H9 (cell line): ENCODE measurements at places on chromosomes 2 and 18.

GRCh38 chr2:111950236-111950635, 51.8 kb downstream of the MERTK start:
- no peak overlapping the region for H3K27ac ChIP-seq
- H3K4me1 ChIP-seq, result no peaks in the 10 kb centered on the region
- no peaks in the 10 kb centered on the region; the same call in 1 of the 2 replicates for H3K36me3 ChIP-seq
- H3K27me3 ChIP-seq, result no peaks in the 10 kb centered on the region

DNA sequence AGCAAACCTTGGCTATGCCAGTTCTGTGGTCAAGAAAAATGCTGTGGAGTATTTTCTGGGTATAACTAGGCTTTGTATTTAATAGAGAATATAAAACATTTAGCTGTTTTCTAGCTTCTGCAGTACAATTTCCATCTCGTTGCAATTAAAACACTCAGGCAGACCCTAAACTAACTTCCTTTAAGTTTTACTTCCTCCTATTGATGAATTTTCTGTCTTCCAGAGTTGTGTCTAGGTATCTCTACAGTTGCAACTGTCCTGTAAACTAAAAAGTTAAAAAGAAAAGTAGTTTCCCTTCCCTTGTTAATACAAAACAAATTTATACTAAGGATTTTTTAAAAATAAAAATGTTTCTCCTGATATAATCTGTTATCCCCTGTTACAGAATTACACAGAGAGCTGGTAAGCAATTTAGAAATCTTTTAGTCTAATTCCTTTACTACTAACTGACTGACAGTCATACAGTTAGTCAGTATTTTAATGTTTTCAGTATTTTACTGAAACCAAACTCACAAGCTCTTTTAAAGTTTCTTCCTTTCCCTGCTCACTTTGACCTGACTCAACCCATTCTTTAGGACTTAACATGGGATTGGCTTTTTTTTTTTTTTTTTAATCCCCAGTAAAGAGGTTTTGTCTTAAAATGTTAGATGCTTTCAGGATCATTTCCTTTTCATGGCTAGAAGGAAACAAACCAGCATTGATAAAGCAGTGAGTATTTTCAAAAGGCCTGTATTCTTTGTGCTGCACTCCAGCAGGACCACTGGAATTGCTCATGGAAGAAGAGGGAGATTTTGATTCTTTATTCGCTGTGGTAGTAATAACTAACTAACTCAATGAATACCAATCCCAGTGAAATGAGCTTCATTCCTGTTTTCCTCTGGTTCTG, 22.9 kb downstream of the ITGAV start:
- no peaks in the 10 kb centered on the region for H3K36me3 ChIP-seq
- no peaks in the 10 kb centered on the region for H3K4me1 ChIP-seq
- H3K27ac ChIP-seq, result no peak overlapping the region
- H3K4me3 ChIP-seq, result no peak overlapping the region
- H3K27me3 ChIP-seq, result no peaks in the 10 kb centered on the region

- no peaks in the 10 kb centered on the region; the same call in 2 of the 3 replicates for H3K36me3 ChIP-seq
- H3K27me3 ChIP-seq, result no peaks in the 10 kb centered on the region
- peaks cover 12% of the 10 kb centered on the region; the same call in 1 of the 2 replicates for H3K4me1 ChIP-seq
- H3K27ac ChIP-seq, result no peak overlapping the region
- DNase-seq, result no peak
These were observed 202.5 kb upstream of the SESTD1 start for GRCh38 chr2:179467111-179467510.

- H3K4me3 ChIP-seq, result peak within 1 kb of the TSS; percentile 98
- H3K27me3 ChIP-seq, result no peaks in the 10 kb centered on the region
- H3K36me3 ChIP-seq, result peaks cover 2% of the 10 kb centered on the region; the same call in 1 of the 2 replicates
- peak within 1 kb of the TSS; percentile 68 for H3K27ac ChIP-seq
- DNase-seq, result peak; percentile 46
These were observed at the start of gene ADGRF3 for GRCh38 chr2:26346454-26347053. TSS of gene ADGRF3 (minus strand) at chr2:26346789. CDS start at chr2:26346234, 555 bp downstream.

DNA sequence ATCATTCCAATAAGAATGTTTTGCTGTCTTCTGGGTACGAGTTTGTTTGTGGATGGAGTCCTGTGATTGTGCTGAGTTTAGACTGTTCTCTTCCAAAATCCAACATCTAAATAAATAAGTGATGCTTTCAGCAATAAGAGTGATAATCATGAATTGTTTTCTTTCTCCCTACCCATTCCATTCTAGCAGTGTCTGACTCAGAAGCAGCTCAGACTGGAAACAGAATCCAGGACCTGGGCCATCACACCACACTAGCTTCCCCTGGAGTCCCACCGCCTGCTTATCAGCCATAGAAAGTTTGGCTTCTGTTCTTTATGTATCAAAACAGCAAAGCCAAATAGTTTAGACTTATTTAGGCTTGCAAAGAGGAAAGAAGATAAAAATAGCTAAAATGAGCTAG, 76.4 kb upstream of the CNGA3 start:
- no peaks in the 10 kb centered on the region for H3K36me3 ChIP-seq
- H3K27ac ChIP-seq, result no peak overlapping the region
- no peak overlapping the region for H3K4me3 ChIP-seq

DNA sequence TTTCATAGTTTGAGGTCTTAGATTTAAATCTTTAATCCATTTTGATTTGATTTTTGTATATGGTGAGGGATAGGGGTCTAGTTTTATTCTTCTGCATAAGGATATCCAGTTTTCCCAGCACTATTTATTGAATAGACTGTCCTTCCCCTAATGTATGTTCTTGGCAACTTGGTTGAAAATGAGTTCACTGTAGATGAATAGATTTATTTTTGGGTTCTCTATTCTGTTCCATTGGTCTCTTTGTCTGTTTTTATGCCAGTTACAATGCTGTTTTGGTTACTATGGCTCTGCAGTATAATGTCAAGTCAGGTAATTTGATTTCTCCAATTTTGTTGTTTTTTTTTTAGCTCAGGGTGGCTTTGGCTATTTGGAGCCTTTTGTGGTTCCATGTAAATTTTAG, 5.9 kb downstream of the FAM171B start:
- no peak overlapping the region for H3K4me3 ChIP-seq
- peaks cover 3% of the 10 kb centered on the region for H3K4me1 ChIP-seq
- DNase-seq, result no peak
- no peaks in the 10 kb centered on the region; the same call in 1 of the 2 replicates for H3K27me3 ChIP-seq
- H3K36me3 ChIP-seq, result peaks cover 3% of the 10 kb centered on the region; the same call in 1 of the 2 replicates

DNA sequence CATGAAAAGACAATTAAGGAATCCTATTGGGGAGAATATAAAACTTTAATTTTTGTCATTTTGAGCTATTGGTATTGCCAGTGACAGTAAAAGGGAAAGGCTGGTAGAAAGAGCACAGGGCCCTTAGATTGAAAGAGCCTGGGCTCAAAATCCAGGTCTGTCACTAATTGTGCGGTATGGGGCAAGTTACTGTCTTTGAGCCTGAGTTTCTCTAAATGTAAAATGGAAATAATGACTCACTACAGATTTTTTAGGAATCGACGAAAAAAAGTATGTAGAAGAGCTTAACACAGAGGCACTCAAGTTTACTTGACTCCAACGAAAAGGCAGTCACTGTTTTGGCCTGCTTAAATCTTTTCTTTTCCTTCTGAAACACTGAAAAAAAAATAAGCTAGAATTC, 7.0 kb downstream of the NDUFV2 start:
- peaks cover 17% of the 10 kb centered on the region; the same call in 2 of the 3 replicates for H3K36me3 ChIP-seq
- no peak overlapping the region for H3K4me3 ChIP-seq
- H3K4me1 ChIP-seq, result peaks cover 4% of the 10 kb centered on the region; the same call in 1 of the 2 replicates
- no peaks in the 10 kb centered on the region for H3K27me3 ChIP-seq
- no peak for DNase-seq

GRCh38 chr2:98892871-98893270, 43.2 kb downstream of the CRACDL start:
- H3K4me3 ChIP-seq, result no peak overlapping the region
- H3K27me3 ChIP-seq, result no peaks in the 10 kb centered on the region
- H3K4me1 ChIP-seq, result no peaks in the 10 kb centered on the region
- H3K27ac ChIP-seq, result no peak overlapping the region
- DNase-seq, result no peak

GRCh38 chr2:163646687-163647086, 89.1 kb downstream of the FIGN start:
- no peak for DNase-seq
- H3K36me3 ChIP-seq, result no peaks in the 10 kb centered on the region
- no peaks in the 10 kb centered on the region for H3K27me3 ChIP-seq
- no peaks in the 10 kb centered on the region; the same call in 1 of the 2 replicates for H3K4me1 ChIP-seq
- H3K27ac ChIP-seq, result no peak overlapping the region

DNA sequence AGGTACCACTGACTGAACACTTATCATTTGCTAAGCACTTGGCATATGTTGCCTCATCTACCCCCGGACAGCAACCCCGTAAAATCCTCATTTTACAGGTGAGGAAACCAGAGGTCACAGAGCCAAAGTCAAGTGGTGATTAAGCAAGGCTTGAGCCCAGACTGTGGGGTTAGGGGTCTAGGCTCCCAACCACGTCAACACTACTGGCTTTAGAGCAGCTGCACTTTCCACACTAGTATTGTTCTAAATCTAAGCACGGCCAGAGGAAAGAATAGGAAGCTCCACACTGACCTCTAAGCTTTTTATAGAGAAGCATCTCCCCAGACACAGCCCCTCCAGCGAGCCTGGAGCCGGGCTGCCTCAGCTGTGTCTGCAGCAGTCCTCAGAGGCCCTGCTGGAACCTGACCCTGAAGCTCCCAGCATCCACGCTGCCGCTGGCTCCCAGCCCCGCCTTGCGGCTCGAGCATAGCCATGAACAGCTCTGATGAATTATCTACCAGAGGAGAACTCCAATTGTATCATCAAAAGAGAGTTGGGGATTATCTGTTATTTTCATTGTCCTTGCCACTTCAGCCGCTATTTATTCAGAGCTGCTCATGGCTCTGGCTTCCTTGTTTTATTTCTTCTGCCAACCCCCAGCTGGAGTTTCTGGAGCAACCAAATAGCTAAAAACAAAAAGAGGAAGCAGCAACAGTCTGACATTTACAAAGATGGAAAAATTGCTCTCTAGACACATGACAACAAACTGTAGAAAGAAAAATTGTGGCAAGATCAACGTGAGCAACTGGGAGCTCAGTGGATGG, 62.2 kb upstream of the RTN4 start:
- H3K36me3 ChIP-seq, result no peaks in the 10 kb centered on the region
- no peak overlapping the region for H3K4me3 ChIP-seq
- H3K27me3 ChIP-seq, result no peaks in the 10 kb centered on the region
- DNase-seq, result no peak
- H3K27ac ChIP-seq, result no peak overlapping the region

- no peak overlapping the region for H3K4me3 ChIP-seq
- no peak overlapping the region for H3K27ac ChIP-seq
- no peaks in the 10 kb centered on the region; the same call in 1 of the 2 replicates for H3K4me1 ChIP-seq
- no peaks in the 10 kb centered on the region for H3K27me3 ChIP-seq
- no peak for DNase-seq
These were observed 646.7 kb upstream of the CDH2 start for GRCh38 chr18:28823506-28824182.

DNA sequence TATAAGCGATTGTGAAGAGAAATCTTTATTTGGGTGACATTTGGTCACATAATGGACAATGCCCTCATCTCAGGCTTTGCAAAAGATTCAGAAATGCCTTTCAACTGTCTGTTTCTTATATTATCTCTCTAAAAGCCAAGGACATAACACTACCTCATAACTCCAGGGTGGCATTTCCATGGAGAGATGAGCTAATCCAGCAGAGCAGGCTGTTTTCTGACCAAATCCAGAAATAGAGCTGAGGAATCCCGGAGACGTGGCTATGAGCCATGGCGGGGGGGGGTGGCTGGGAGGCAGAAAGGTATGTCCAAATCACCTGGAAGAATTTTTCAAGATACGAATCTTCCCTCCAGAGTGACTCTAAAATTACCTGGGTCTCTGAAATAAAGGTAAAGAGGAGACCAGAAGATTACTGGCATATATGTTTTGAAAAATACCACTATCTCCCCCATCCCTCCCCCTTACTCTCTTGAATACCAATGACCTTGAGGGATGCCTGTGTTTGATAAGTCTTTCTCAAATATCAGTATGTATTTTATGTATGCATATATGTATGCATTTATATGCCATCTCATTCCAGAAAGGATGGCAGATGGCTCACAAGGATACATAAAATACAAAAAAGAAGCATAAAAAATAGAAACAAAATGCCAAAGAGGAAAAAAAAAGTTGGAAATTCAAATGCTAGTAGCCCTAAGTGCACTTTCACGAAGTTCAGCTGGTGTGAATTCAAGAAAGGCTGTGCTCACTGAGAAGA, 296.0 kb upstream of the MGAT5 start:
- no peak overlapping the region for H3K27ac ChIP-seq
- H3K4me3 ChIP-seq, result no peak overlapping the region
- DNase-seq, result no peak
- no peaks in the 10 kb centered on the region for H3K27me3 ChIP-seq

DNA sequence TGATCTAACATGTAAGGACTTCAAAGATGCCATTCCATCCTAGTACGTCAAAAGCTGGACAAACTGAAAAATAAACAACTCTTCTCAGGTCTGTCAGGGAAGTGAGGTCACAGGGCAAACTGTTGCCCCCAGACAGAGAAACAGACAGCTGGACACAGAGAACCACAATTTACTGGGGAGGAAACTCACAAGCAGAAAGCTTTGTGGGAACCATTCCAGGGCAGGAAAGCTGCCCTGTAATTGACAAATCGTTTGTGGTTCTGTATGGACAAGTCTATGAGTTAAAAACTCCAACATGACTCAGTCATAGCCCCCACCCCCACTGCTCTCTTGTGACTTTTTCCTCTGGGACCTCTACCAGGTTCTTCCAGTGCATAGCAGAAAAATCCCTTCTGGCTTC, 28.4 kb downstream of the MCEE start:
- H3K4me1 ChIP-seq, result peaks cover 9% of the 10 kb centered on the region; the same call in 1 of the 2 replicates
- DNase-seq, result no peak
- no peak overlapping the region for H3K27ac ChIP-seq
- peaks cover 4% of the 10 kb centered on the region; the same call in 2 of the 3 replicates for H3K36me3 ChIP-seq
- H3K4me3 ChIP-seq, result no peak overlapping the region

DNA sequence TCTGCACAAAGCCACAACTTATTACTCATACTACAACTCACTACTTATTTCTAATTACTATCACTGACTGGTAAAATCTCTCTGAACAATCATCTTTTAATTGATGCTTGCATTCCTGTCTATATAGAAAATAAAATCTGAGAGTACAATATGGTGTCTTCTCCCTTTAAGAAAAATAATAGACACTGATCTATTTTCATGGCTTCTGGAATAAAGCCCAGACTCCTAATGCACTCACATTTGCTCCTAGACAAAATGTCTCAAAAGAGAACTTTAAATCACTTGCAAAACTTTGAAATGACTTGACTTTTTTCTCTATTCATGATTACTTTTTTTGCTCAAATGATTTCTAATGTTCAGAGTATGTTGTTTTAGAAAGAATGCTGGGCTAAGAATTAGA, 28.7 kb downstream of the ESCO1 start:
- peaks cover 33% of the 10 kb centered on the region for H3K36me3 ChIP-seq
- H3K4me1 ChIP-seq, result no peaks in the 10 kb centered on the region
- H3K27me3 ChIP-seq, result no peaks in the 10 kb centered on the region
- DNase-seq, result no peak
- H3K27ac ChIP-seq, result no peak overlapping the region

DNA sequence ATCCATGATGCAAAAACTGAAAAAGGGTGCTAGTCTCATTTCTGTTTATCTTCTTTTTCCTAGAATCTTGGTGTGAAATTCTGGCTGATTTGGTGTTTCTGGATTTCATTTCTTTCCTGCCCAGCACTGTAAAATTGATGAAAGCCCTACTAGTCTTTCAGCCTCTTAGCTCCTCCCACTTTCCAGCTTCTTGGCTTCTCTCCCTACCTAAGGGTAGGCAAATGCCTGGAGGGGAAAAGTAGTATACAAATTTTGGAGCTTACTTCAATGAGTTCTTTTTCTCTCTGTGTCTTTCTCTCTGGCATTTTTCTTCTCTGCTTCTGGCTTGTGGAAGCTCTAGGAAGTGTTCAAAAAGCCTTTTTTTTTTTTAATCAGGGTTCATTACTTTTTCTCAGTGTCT, 160.5 kb downstream of the XIRP2 start:
- H3K4me1 ChIP-seq, result no peaks in the 10 kb centered on the region
- DNase-seq, result no peak
- no peak overlapping the region for H3K4me3 ChIP-seq
- no peaks in the 10 kb centered on the region for H3K27me3 ChIP-seq

GRCh38 chr18:6650127-6650507, 79.4 kb upstream of the ARHGAP28 start:
- no peak for DNase-seq
- no peaks in the 10 kb centered on the region for H3K27me3 ChIP-seq
- H3K36me3 ChIP-seq, result no peaks in the 10 kb centered on the region
- no peak overlapping the region for H3K4me3 ChIP-seq
